Panc1 (cell line): ENCODE measurements at places on chromosomes 13 and 19.
A peak's percentile ranks its signal among the peaks of the same experiment; 100 is the strongest.

GRCh38 chr13:49417161-49417560 lies 26.7 kb downstream of the CAB39L start:
- H3K27me3 ChIP-seq, result no peaks in the 10 kb centered on the region
- H3K4me3 ChIP-seq, result no peak overlapping the region
- H3K36me3 ChIP-seq, result no peaks in the 10 kb centered on the region
- no peaks in the 10 kb centered on the region for H3K4me1 ChIP-seq
- no peak overlapping the region for H3K27ac ChIP-seq

DNA sequence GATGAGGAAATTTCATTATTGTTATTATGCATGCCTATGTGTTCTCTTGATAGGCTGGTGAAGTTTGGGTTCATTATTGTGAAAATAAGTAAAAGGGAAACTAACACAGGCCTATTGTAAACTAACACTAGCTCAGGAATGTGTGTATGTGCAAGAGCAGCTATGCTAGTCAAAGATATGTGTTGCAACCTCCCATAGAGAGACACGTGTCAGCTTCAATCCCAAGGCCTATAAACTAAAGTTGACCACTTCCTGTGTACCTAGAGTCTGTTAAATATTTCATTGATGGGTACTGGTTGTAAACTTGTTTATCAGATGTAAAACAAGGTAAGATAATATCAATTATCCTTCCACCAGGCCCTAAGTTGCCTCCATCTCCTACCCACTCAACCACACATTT lies 44.7 kb upstream of the ZNF30 start:
- no peak overlapping the region for H3K27ac ChIP-seq
- no peak for DNase-seq
- no peak overlapping the region for H3K4me3 ChIP-seq
- H3K36me3 ChIP-seq, result no peaks in the 10 kb centered on the region
- no peaks in the 10 kb centered on the region for H3K4me1 ChIP-seq

DNA sequence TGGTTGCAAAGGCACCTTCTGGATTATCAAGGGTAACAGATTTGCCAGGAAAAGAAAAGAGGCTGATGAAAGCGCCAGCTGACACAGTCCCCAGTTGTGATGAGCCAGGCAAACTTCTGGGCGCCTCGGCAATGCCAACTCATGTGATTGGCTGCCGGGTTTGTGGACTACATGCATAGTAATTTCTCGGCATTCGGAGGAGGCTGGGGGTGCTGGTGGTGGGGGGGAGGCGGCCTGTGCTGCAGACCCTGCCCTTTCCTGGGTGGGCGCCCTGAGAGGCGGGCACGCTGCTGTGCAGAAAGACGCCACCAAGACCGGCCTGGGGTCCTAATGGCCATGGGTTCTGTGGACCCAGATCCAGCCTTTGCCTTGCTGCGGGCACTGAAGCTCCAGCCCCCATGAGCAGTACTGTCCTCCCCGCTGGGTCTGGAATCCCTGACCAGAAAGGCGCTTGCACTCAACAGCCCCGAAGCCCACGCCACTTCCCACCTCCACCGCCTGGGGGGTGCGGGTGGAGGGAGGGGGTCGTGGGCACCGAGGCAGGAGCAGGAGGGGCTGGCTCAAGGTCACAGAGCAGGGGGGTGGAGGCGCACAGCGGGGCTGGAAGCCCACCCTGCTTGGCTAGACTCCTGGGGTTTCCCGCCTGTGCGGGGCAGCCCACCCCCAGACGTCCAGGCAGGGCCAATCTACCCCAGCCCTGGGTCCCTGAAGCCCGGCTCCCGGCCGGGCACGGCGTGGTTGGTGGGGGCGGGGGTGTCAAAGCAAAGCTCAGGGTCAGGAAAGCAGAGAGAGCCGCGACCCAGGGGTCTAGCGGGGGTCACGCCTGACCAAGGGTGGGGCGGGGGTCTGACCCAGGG lies 1.0 kb downstream of the DIRAS1 start:
- no peaks in the 10 kb centered on the region for H3K36me3 ChIP-seq
- no peak for DNase-seq
- H3K27me3 ChIP-seq, result no peaks in the 10 kb centered on the region
- peaks cover 15% of the 10 kb centered on the region for H3K4me1 ChIP-seq
- H3K4me3 ChIP-seq, result peak overlapping the region; percentile 38
- H3K27ac ChIP-seq, result no peak overlapping the region

DNA sequence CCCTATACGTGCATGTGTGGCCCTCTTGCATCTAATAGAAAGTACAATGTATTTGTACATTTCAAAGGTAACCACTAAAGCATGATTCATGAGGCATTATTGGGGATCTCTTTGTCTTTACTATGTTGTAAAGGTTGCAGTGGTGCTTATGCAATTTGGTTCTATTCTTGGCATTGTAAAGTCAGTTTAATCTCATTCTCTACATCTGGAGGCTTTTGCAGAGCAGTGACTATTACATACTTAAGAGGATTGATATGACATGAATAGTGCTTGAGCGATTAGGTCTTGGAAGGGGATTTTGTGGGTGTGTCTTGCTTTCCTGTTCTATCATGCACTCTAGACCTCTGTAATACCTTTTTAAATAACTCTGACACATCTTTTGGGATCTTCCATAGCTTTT lies 610.0 kb downstream of the EFNB2 start:
- no peak for DNase-seq
- no peaks in the 10 kb centered on the region for H3K36me3 ChIP-seq
- no peak overlapping the region for H3K4me3 ChIP-seq
- H3K4me1 ChIP-seq, result no peaks in the 10 kb centered on the region

DNA sequence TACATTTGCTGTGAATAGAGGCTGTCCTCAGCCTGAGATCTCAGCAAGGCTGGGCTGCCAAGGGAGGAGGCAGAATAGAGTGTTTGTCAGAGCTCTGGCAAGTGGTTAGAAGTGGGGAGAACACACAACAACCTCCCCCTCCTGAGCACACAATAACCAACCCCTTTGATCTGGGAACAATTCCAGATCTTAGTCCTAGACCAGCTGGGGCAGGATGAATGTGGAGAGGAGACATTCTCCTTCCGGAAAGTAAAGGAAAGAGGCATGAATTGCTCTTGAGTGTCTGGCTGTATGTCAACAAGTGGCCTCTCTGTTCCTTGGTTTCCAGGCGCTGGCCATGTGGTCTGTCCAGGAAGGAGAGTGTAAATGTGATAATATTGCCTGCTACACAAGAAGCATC lies 114.9 kb upstream of the TMTC4 start:
- no peaks in the 10 kb centered on the region for H3K36me3 ChIP-seq
- H3K27me3 ChIP-seq, result no peaks in the 10 kb centered on the region; the same call in 1 of the 2 replicates
- H3K4me3 ChIP-seq, result no peak overlapping the region
- no peak for DNase-seq
